ENCODE measurements at places on chromosomes 2 and 18.

GRCh38 chr2:2681711-2682251 is 350.7 kb upstream of the MYT1L start:
- DNase-seq, result no peak

DNA sequence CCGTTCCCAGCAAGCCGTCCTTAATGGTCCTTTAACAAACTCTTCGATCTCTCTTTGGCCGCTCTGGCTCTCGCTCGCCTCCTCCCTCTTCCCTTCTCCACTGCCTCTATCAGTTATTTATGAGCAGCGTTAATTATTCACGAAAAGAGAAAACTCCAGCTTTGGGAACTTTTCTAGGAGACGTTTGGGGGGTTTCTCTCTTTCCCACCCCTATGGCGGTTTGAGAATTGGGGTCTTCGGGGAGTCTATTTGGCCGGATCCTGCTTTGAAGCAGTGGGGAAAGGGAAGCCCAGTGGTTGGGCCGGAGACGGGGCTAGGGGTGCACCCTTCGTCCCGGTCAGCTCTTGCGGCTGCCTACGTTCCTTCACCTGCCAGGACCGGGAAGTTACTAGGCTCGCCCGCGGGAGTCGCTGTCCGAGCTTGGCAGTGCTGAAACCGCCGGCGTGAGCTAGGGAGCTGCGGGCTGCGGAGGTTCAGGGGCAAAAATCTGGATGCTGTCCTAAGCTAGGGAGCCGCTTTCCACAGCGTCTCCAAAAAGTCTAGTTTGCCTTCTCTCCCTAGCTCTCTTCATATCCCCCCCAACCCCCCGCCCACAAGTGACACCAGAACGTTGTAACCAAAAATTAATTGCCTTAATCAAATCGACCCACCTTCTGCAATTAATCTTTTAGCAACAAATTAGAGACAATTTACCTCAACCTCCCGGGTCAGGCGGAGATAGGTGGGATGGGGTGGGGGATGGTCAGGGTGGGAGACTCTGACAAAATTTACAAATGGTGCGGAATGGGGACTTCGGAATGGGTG is 8.9 kb upstream of the SKOR2 start:
- peak; percentile 31 for DNase-seq

- no peak for DNase-seq
Measured at GRCh38 chr2:72132981-72133720, 14.5 kb downstream of the CYP26B1 start.

DNA sequence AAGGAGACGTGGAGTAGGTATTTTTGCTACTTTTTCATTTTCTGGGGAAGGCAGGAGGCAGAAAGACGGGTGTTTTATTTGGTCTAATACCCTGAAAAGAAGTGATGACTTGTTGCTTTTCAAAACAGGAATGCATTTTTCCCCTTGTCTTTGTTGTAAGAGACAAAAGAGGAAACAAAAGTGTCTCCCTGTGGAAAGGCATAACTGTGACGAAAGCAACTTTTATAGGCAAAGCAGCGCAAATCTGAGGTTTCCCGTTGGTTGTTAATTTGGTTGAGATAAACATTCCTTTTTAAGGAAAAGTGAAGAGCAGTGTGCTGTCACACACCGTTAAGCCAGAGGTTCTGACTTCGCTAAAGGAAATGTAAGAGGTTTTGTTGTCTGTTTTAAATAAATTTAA is 3.4 kb downstream of the FZD7 start:
- no peak for DNase-seq

DNA sequence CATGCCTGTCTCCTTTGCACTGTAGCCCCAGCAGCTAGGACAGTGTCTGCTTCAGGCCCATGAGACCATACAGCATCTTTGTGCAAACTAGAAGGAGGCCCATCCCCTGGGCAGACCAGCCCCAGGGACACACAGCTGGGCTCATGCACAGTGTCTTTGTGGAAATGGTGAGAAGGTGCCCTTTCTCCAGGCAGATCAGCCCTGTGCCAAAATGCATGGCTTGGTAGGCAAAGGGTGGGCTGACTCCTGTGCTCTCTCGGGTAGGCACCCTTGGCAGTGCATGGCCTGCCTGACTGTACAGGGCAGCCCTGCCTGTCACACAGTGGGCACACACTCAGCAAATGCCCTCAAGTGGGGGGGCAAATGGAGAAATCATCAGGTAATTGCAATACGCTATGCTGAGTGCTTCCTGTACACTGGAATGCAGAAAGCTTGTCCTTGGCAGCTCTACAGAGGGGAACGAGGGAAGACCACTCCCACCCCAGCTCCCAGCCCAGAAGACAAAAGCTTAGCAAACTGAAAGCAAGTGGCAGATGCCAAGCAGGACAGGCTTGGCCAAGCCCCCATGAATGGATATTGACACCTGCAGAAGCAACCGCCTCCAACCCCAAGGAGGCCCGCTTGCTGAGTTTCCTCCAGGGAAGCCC is 21.6 kb downstream of the TNS1 start:
- DNase-seq, result no peak

GRCh38 chr18:77055429-77056300 is 76.9 kb downstream of the MBP start:
- no peak for DNase-seq

Data from right renal cortex interstitium (tissue), 3 donors.